ENCODE measurements at places on chromosomes 6 and 20.

DNA sequence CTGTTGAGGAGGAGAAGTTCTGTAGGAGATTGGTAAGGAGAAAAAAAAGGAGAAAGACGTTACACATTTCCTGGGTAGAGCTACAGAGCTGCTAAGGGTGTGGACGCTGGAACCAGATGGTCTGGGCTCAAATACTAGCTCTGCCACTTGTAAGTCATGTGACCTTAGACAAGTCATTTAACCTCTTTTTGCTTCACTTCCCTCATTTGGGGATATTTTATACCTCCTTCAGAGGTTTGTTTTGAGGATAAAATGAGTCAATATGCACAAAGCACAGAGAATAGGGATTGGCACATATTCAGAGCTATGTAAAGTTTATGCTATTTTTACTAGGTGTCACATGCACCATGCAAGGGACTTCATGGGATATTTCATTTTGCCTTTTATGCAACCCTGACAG is 708.8 kb downstream of the DHX35 start:
- no peak for DNase-seq

- DNase-seq: no peak
These were observed 126.3 kb downstream of the COL12A1 start for GRCh38 chr6:75079589-75079988.

- DNase-seq: peak; percentile 18
These were observed 709 bp downstream of the PPP1R16B start for GRCh38 chr20:38805958-38806854.

GRCh38 chr6:126002755-126003679 is 16.7 kb downstream of the TRMT11 start:
- DNase-seq: no peak

DNA sequence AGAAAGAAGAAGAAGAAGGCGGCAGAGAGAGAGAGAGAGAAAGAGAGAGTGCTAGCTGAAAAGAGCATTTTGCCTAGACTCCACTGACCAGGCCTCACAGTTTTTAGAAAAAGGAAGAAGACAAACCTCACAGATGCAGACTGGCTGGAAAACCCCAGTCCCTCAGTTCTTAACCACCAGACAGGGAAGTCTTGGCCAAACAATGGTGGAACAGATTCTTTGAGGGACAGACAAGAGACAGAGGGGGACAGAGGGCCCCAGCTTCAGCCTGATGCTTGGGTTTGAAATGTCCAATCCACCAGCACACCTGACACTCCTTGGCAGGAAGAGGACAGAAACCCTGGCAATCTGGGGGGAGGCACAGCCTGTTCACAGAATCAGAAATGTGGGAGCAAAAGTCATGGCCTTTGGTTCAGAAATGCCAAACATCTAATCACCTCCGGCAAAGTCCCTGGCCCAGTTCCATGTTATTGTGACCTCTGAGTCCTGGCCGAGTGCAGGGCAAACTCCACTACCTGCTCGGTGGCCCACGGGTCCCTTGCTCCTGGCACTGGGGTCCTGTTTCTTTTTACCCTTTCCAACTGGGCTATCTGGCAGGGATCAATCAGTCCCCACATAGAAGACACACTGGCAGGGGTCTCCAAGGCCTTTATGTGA is 235.2 kb downstream of the LY86 start:
- DNase-seq: no peak

- DNase-seq: no peak
These were observed 13.1 kb downstream of the C20orf96 start for GRCh38 chr20:277496-277781.

- no peak for DNase-seq
These were observed 141.5 kb downstream of the VEGFA start for GRCh38 chr6:43911354-43912115.

GRCh38 chr20:58660855-58661597 is 9.9 kb downstream of the STX16 start:
- DNase-seq: no peak

DNA sequence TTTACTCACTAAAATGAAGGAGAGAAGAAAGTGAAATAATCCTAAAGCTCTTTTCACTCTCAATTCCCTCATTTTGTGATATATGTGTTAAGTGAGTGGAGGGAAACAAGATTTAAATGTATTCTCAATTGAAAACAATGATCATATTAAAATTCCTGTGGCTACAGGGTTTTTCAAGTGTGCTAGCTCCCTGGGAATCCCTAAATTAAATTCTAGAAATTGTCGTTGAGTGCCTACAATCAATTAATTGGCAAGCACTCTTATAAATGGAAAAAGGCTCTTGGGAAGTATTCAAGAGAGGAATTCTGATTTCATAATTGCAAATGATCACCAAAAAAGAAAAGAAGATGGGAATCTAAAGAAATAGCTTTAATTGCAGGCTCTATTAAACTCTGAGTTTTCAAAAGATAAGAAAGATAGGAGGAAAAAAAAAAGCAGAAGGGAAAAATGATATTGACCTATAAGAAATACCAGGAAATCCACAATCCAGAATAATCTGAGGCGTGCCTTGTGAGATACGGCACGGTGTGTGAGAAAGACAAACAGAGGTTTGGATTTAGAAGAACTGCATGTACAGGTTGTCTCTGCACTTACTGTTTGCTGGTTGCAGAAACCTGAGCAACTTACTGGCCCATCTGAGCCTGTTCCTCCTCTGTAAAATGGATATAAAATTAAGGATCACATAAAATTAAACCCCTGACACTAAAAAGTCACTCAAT is 18.3 kb upstream of the MBOAT1 start:
- DNase-seq: no peak

GRCh38 chr20:51318058-51318949 is 224.2 kb downstream of the NFATC2 start:
- peak; percentile 21 for DNase-seq

GRCh38 chr6:75381877-75382633 is 97.5 kb upstream of the TMEM30A start:
- no peak for DNase-seq

All from left ventricle myocardium inferior (tissue), 1 donor.